ENCODE measurements at places on chromosomes 6 and 20. TPM values are rescaled to one million over a fixed set of nuclear protein-coding genes. Genes with fewer than 3 reads are reported as not detected.

The ADGRF4 gene
- total RNA-seq: not detected

The SCGN gene
- total RNA-seq: not detected

The PRRC2A gene
- total RNA-seq: 207 TPM

The NRSN1 gene
- not detected for total RNA-seq

The SMPDL3A gene
- not detected for total RNA-seq

DNA sequence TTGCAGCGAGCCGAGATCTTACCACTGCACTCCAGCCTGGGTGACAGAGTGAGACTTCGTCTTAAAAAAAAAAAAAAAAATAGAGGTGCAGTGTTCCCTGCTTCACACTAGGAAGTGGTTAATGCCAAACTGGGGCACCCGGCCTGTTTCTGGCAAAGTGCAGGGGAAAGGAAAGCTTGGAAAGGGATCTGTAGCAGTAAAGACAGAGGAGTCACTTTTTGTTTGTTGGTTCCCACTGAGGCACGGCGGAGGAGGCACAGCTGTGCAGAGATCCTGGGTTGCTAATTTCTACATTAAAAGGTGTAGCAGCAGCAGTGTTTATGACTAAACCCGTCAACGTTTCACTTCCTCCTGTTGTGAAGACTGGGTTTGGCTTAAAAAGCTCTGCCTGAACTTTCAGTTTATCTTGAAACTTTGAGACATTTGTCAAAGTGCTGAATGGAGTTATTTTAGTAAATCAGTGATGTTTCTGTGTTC, 125.6 kb downstream of the CARMIL1 start:
- DNase-seq: peak; percentile 32

DNA sequence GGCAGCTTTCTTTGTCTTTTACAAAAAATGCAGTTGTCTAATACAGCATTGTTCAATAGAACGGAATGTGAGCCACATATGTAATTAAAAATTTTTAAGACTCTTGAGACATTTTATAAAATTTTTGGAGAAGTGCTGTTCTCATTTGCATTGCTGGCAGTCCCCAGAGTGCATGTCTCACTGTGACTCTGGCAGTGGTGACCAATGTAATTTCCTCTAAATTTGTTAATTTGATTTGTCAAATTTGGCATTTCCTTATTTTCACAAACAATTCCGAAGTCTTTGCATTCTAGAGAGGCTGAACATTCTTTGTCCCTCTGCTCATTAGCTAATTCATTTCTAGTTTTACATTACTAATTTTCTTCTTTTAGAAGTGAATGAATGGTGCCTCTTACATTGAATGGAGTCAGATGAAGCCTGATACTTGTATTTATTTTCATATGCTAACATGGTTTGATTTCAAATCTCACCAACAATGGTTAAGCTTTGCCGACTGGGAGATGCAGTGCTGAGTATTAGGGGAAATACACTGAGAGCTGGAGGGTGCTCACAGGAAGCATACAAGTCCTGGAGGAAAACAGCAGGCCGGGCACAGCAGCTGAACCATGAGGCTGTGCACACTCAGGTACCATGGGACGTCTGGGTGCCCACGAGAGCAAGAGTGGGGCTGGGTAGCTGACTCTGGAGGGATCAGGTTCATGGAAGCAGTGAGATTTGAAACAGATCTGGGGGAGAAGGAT, 68.5 kb upstream of the ARMC2 start:
- no peak for DNase-seq

GRCh38 chr20:48718786-48719578, 108.8 kb downstream of the PREX1 start:
- DNase-seq: no peak

GRCh38 chr6:170162011-170162774, 128.7 kb downstream of the DLL1 start:
- DNase-seq: no peak

GRCh38 chr6:50116390-50116789, 66.7 kb upstream of the DEFB112 start:
- no peak for DNase-seq

- no peak for DNase-seq
These were observed 93.3 kb downstream of the SNX5 start for GRCh38 chr20:17875106-17875980.

GRCh38 chr20:57553376-57554018, 7.4 kb upstream of the PCK1 start:
- no peak for DNase-seq

- no peak for DNase-seq
These were observed 100.2 kb upstream of the AKAP12 start for GRCh38 chr6:151139524-151139923.

DNA sequence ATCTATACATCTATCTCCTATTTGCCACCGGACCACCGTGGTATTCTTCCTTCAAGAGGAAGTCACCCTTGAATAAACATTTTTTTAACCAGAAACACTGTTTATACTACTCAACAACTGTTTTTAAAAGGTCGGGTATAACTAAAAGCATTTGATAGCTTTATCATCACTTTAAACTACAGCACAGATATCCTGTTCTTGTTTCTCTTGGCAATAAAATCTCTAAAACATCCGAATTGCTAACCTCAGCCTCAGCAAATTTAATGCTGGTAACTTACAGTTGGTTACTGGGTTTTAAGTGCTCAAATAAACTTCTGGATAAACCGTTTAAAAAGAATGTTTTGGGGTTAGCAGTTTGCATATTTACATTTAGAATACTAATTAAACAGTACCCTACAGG, 20.4 kb downstream of the ZUP1 start:
- DNase-seq: no peak

- DNase-seq: no peak
These were observed 136.6 kb downstream of the DTNBP1 start for GRCh38 chr6:15526212-15526701.

DNA sequence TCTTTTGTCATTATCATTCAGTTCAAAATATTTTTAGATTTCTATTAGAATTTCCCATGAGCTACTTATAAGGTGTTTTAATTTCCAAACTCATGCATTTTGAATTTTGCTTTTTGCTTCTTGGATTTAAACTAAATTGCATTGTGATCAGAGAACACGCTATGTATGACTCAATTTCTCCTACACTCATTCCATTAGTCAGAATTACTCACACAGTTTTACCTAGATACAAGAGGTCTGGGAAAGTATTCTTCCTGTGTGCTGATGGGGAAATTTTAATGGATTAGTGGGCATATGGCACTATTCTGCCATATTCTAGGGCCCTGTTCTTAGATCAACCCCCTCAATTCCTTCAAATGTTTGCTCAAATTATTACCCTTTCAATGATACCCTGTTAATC, 49.9 kb upstream of the BMP5 start:
- no peak for DNase-seq

DNA sequence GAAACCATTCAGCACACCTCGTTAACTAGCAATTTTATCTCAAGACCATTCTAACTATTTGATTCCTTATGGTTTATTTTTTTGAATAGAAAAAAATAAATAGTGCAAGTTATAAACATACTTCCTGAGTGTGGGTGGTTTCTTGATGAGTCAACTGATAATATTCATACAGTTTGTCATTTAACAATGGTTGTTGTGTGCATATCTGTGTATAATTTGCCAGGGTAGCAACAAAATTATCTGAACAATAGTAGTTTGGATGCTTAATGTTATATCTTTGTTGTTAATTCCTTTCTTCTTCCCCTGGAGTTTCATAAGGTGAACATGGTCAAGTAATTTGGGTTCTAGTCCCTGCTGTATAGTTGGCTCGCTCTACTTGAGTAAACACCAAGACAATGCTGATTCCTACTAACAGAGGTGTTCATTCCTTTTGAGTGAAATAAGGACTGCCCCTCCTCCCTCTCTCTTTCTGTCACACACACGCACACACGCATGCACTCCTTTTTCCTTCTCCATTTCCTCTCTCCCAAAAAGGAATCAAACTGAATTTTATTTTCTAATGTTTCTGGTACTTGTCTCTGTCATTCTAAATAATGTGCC, 938.1 kb upstream of the EPHA7 start:
- DNase-seq: no peak

GRCh38 chr20:57495978-57496377, 29.0 kb downstream of the CTCFL start:
- DNase-seq: no peak

DNA sequence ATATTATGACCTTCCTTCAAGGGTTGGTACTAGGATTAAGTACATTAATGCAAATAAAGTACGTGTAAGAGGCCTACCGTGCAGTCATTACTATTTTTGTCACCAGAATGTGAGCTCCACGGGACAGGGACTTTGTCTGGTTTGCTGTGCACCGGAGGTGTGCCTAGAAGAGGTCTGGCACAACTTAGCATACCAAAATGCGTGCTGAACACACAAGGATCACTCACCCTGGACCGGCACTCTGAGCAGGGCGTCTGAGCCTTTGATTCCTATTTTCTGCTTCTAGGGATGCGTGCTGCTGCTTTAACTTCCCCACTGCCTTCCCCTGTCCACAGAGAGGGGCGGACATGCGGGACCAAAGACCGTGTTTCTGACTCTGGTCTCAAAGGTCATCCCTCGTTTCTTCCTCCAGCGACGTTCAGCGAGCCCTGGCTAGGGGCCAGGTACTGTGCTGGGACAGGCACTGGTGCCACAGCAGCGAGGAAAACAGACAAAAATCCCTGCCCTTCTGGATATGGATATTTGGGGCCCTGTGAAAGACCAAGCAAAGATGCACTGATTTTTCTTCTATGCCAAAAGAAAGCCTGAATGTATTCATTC, 222.7 kb downstream of the BMP7 start:
- no peak for DNase-seq
